Lung (tissue), 17 donors: ENCODE measurements at places on chromosomes 16 and 17.

DNA sequence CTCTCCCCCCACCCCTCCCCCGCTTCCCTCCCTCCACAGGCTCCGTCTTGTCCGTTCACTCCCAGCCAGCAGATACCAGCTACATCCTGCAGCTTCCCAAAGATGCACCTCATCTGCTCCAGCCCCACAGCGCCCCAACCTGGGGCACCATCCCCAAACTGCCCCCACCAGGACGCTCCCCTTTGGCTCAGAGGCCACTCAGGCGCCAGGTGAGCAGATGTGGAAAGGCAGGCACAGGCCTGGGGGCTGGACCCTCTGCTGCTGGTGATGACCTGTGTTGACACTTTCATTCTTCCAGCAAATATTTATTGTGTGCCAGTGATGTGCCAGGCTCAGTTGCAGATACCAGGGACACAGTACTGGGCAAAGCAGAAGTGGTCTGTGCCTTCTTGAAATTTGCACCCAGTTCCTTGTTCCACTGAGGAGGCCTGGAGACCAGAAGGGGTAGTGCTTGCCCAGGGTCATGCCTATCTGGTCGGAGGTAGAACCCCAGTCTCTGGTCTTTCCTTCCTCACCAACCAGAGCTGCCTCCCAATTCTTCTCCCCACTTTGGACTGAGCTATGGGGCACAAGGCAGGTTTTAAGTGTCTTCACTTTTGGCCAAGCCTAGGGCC is 10.3 kb upstream of the ABCC3 start:
- no peak for DNase-seq

DNA sequence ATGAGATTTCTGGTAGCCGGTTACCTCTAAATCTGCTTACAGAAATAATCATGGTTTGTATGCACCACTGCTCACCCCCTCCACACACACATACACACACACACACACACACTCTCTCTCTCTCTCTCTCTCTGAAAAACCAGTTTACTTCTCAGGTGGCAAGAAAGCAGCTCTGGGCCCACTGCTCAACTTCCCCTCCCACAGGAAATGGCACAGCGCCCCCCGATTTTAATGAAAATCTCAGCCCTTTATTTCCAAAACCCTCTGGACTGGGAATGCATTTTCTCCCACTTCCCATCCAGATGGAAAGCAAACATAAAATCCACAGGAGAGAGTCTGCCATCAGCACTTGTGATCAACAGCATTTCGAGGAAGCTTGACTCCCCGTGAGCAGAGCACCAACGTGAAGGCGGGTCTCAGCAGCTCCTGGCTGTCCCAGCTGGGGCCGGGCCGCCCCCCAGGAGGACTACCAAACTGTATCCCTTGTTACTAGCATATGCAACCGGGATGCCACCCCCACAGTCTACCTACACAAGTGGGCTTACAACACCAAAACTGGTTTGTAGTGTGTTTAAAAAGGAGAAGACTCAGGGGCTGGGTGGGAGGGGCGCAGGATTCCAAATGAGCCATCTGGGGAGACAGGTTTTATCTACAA is 121.1 kb downstream of the SLC39A11 start:
- DNase-seq, result no peak

DNA sequence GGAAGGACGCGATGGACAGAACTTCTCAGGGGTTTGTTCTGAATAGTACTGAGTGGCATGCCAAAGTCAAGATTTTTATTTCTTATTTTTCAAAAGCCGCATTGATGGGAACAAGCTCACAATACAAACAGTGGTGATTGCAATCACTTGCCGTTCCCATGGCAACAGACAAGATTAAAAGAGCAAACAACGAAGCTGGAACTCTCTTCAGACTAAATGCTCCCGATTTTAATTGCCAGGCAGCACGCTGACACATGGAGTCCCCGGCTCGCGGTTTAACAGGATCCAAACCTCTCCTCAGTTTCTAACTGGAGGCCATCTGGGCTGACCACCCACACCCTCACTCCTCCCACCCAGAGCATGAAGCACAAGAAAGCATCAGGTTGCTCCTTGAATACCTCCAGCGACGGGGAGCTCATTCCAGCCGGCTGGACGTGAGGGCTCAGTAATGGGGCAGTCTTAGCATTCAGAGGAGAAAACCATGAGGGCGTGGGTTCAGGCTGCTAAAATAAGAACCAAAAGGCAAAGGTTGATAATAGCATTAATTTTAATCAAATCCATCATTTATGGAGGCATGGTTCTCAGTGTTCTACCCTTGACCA is 41.5 kb downstream of the AIPL1 start:
- DNase-seq, result no peak

DNA sequence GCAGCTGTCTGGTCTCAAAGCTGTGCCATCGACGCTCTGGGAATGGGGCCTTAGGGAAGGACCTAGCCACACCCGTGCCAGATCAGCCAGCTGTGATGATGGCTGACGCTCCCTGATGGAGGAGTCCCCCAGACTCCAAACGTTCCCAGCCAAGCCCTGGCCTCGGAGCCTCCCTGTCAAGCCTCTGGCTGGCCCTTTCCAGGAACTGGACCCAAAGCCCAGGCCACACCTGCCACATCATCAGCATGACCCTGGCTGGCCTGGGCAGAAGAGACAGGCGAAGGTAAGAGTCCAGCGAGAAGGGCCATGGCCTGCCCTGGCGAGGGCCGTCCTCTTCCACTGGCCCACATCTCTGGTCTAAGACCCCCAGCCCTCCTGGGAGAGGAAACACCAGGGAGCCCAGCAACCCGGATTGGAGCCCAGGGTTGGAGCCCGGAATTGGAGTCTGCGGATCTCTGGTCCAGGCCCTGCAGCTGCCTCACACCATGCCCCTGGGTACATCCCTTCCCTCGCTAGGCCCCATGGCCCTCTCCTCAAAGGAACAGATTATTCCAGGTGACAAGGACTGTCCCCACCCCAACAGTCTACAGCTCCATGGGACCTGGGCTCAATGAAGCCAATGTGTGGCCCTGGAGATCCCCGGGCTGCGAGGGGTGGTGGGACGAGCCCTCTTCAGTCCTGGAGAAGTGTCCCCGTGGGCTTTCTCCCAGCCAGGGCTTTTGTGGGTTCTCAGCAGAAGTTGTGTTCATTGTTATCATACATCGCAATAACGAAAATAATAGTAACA is 105.1 kb upstream of the TNRC6C start:
- DNase-seq, result no peak

DNA sequence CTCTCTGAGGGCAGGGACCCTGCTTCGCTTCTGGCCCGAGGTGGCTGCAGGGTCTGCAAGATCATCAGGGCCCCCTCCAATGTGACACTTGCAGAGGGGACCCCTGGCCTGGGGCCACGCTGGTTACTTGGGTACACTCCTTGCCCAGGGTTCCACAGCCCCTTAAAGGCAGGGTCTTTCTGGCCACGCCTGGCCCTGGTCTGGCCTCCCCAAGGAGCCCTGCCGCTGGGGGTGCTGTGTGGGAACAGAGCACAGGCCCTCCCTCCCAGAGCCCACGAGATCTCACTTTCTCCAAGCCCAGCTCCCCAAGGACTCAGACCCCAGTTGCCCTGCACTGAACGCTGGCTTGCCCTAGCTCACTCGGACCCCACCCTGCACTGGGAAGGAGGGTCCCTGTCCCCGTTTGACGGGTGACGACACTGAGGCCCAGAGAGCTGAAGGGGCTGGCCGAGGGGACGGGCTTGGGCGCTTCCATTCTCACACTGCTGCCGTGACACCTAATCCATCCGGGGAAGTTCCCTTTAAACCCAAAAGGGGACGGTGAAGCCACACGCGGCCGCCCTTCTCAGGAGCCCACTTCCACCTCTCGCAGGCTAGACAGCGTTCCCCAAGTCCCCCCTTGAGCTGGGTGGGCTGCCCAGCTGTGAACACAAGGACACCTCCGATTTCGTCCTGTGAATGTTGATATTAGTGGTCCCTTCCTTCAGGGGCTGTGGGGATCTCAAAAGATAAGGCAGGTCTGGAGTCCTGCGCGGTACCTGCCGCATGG is 26.9 kb upstream of the OSGIN1 start:
- DNase-seq, result no peak

- DNase-seq, result no peak
Measured at GRCh38 chr17:5424909-5425308, 4.9 kb downstream of the RPAIN start.

- no peak for DNase-seq
Measured at GRCh38 chr17:35404360-35404759, 27.9 kb downstream of the SLFN12 start.

DNA sequence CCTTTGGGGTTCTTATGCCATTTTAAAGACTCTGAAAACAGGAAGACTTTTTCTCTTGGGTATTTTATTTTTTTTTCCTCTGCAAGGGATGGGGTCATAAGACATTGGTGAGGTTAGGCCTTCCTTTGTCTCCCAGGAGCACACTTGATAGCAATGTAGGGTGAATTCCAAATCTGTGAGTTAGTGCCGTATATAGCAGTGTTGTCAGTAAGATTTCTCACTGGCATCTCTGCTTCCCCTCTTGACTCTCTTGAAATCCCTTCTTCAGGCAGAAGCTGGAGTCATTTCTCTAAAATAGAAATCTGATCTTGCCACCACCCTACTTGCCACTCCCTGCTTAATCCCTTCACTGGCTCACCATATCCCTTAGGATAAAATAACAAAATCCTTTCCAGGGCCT is 529.7 kb downstream of the WWOX start:
- no peak for DNase-seq

DNA sequence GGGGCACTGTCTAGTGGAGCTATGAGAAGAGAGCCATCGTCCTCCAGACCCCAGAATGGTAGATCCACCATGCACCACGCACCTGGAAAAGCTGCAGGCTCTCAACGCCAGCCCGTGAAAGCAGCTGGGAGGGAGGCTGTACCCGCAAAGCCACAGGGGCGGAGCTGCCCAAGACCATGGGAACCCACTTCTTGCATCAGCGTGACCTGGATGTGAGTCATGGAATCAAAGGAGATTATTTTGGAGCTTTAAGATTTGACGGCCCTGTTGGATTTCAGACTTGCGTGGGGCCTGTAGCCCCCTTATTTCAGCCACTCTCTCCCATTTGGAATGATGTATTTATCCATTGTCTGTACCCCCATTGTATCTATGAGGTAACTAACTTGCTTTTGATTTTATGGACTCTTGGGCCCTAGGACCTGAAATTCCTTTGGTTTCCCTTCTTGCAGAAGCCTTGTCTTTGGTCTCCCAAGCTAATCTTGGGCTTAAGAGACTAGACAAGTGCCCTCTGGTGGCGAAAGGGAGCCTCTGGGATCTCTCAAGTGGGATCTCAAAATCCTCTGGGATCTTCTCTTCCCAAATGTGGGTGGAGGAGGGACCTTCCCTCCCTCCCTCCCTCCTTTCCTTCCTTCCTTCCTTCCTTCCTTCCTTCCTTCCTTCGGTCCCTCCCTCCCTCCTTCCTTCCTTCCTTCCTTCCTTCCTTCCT is 58.2 kb upstream of the HAPSTR1 start:
- peak; percentile 27 for DNase-seq

DNA sequence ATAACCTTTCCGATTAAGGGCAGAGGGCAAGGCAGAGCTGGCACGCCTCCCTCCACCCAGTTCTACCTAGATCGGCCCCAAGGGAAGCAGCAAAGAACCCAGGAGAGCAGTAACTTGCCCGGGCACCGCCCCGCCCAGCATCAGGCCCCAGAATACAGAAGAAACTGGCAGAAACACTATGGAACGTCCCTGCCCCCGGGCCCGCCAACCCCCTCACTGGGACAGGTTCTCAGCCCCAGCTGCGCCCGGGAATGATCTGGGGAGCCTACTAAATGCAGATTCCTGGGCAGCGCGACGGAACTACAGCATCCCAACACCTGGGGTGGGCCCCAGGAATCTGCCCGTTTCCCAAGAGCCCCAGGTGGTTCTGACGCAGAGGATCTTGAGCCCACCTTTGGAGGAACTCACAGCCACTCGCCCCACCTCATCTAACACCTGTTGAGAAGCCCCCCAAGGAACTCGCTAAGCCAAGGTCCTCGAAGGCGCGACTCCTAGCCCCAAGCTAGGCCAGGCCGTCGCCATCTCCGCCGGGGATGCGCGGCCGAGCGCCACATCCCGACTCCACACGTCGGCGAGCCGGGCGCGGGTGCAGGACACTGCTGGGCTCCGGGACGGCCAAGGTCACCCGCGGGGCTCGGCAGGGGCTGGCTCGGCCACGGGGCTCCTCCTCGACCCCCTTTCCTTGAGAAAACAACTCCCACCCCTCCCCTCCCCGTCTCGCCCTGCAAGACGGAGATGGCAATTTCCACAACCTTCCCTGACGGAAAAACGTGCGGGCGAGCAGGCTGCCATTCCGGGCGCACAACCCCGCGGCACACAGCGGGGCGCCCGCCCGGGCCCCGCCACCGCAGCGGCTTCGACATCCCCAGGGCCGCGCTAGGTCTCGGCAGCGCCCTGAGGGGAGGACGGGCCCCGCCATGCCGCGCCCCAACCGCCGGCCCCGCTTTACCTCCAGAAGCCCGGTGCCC is 913 bp downstream of the CDIP1 start:
- DNase-seq, result no peak

DNA sequence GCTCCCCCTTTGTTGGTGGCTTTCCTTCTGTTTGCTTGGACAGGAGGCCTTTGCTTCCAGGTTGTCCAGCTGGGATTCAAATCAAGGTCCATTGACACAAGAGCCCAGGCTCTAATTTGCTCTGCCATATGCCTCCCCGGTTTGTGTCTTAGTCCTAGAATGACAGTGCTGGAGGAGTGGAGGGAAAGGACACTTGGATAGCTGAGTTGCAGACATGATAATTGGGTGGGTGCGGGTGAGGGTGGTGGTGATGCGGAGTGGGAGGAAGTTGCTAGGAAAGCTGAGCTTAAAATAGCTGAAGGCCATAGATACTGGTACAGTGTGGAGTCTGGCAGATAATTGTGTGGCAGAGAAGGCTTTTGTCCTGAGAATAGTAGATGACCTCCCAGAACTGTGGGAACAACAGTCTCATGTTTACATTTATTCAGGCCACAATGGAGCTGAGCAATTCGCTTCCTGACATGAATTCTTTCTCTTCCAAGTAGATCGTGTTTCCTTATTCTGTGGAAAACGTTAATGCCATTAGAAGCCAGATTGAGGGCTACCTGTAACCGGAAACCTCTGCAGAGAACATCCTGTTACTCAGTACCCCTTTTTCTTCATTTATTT is 23.8 kb downstream of the SEC14L1 start:
- no peak for DNase-seq

DNA sequence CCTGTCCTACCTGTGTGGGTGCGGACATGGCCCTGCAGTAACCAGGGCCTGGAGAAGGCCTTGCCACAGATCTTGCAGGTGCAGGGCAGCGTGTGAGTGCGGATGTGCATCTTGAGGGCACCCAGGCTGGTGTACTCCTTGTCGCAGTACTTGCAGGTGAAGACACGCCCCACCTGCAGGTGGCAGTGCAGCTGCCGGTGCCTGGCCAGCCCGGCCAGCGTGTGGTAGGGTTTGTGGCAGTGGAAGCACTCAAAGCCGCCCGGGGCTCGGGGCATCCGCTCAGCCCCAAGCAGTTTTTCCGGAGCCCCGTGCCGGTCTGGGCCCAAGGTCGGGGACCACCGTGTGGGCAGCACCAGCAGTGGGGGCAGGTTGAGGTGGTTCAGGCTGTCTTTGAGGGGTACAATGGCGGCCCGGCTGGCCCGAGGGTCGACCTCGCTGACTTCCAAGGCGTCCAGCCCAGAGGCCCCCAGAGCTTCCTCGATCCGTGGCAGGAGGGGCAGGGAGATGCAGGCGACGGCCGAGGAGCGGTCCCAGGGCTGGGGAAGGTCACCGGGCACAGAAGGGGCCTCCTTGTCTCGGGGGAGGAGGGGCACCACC is 5.1 kb downstream of the SNAI3 start:
- no peak for DNase-seq
